ENCODE measurements at places on chromosomes 4 and X. TPM values are rescaled to one million over a fixed set of nuclear protein-coding genes. Genes with fewer than 3 reads are reported as not detected.

The MAGEB10 gene
- not detected for total RNA-seq

- H3K36me3 ChIP-seq: peaks cover 23% of the 10 kb centered on the region
- H3K4me1 ChIP-seq: peaks cover 17% of the 10 kb centered on the region
- no peaks in the 10 kb centered on the region for H3K27me3 ChIP-seq
- peak overlapping the region; percentile 87 for H3K4me3 ChIP-seq
Observed at GRCh38 chrX:49041744-49042580, 1.2 kb downstream of the TFE3 start.

The DHX15 gene
- 201 TPM for total RNA-seq

DNA sequence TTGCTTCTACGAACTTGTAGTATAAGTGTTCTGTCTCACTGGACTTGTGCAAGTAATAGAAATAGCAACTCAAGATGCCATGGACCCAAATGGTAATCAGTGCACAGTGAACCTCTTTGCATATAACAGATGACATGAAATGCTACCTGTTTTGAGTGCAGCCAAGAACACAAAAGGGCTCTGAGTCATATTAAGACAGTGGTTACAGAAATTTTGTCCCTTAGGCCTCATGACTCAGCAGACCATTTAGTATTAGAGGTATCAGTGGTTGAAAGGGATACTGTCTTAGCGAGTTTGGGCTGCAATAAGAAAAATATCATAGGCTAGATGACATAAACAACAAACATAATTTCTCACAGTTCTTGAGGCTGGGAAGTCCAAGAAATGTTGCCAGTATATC is 502.9 kb upstream of the PCDH10 start:
- H3K4me1 ChIP-seq: no peaks in the 10 kb centered on the region
- no peak overlapping the region for H3K4me3 ChIP-seq
- DNase-seq: no peak
- H3K27ac ChIP-seq: no peak overlapping the region
- no peaks in the 10 kb centered on the region for H3K36me3 ChIP-seq

GRCh38 chrX:1394731-1395501 is 3.0 kb upstream of the SLC25A6 start:
- H3K36me3 ChIP-seq: peaks cover 22% of the 10 kb centered on the region
- H3K27ac ChIP-seq: peak overlapping the region; percentile 72
- DNase-seq: no peak
- H3K4me3 ChIP-seq: no peak overlapping the region

GRCh38 chrX:115894087-115894486 is 276.5 kb upstream of the AGTR2 start:
- no peaks in the 10 kb centered on the region for H3K4me1 ChIP-seq
- H3K27ac ChIP-seq: no peak overlapping the region
- no peaks in the 10 kb centered on the region for H3K27me3 ChIP-seq
- H3K36me3 ChIP-seq: no peaks in the 10 kb centered on the region

- H3K27me3 ChIP-seq: no peaks in the 10 kb centered on the region
- no peak overlapping the region for H3K27ac ChIP-seq
- no peaks in the 10 kb centered on the region for H3K4me1 ChIP-seq
- no peak for DNase-seq
- no peak overlapping the region for H3K4me3 ChIP-seq
Observed at GRCh38 chrX:49951524-49952193, 29.3 kb downstream of the CLCN5 start.

DNA sequence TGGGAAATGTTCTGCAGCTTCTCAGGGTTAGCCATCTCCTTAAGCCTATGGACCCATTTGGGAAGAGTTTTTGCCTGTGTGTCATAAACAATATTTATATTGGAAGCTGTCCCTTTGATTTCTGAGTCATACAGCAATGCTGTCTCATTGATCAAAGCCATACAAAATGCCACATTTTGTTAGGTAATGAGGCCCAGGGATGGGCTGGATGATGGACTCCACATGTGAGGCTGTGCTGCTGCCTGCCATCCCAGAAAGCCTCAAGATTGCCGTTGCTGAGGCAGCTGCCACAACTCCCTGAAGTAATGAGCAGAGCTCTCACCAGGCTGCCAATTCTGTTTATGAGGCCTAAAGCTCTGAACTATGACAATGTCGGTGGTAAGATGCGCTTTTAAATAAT is 12.2 kb upstream of the GJB1 start:
- H3K4me3 ChIP-seq: no peak overlapping the region
- no peak overlapping the region for H3K27ac ChIP-seq
- H3K4me1 ChIP-seq: no peaks in the 10 kb centered on the region
- no peak for DNase-seq
- no peaks in the 10 kb centered on the region for H3K27me3 ChIP-seq
- H3K36me3 ChIP-seq: no peaks in the 10 kb centered on the region

DNA sequence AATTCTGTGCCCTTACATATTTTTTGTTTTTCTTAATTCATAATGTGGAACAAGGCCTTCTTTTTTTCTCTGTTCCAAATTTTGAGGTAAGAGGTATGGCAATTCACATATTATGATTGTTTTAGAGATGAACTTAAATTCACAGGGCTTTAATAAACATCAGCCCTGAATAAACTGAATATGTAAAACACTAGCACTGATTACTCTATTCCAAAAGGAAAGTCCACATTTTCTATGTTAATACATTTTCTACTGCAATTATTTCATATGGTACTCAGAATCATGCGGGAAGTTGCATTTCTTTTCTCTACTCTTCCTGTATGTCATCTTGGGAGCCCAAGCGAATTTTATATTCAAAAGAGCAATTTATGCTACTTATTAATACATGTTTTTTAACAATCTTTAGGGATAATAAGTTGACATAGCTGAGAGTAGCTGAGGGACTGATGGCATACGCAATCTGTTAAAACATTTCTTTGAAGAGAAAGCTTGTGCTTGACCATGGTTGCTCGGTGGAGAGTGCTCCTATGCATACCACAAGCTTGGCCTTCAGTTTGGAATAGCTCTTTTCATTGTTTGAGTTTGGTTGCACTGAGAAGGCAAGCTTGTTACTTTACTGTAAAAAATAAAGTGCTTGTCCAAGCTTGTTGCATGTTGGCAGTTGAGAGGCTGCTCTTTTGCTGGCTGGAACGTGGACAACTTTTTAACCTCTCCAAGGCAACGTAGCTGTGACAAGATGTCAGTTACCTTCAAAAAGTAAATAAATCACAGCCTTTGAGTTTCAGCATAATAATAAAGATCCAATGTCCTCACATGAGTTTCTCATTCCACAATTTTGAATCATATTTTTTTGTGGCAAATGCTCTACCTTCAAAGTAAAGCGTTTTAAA is 196.3 kb upstream of the SPRY1 start:
- no peak overlapping the region for H3K27ac ChIP-seq
- no peak for DNase-seq
- H3K4me1 ChIP-seq: no peaks in the 10 kb centered on the region
- H3K4me3 ChIP-seq: no peak overlapping the region

DNA sequence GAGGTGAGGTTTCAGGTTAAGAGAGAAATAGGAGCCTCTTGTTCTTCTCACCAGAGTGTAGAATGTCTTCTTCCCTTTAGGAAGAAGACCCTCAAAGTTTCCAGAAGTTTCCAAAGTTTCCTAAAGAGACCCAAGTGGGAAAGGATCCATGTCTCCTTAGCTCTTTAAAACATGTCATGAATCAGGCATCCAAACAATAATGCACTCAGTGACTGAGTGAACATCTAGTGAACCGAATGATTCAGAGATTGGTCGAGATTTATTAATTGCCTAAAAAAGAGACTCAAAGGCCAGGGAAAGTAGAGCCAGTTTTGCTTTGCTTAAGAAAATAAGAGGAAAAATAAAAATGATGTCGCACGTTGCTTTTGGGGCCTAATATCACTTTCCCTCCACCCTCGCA is 29.4 kb downstream of the FGF5 start:
- no peak overlapping the region for H3K27ac ChIP-seq
- DNase-seq: no peak
- H3K4me1 ChIP-seq: no peaks in the 10 kb centered on the region
- H3K27me3 ChIP-seq: peaks cover 40% of the 10 kb centered on the region

DNA sequence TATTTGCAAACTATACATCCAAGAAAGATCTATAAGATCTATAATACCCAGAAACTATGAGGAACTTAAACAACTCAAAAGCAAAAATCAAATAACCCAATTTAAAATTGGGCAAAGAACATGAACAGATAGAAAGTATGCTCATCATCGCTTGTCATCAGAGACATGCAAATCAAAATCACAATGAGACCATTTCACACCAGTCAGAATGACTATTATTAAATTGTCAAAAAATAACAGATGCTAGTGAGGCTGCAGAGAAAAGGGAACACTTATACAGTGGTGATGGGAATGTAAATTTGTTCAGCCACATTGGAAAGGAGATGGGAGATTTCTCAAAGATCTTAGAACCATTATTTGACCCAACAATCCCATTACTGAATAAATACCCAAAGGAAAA is 1451.7 kb upstream of the ADGRL3 start:
- H3K36me3 ChIP-seq: no peaks in the 10 kb centered on the region
- H3K4me3 ChIP-seq: no peak overlapping the region
- no peaks in the 10 kb centered on the region for H3K4me1 ChIP-seq
- no peak for DNase-seq

The RTL5 gene
- 8.4 TPM for total RNA-seq

DNA sequence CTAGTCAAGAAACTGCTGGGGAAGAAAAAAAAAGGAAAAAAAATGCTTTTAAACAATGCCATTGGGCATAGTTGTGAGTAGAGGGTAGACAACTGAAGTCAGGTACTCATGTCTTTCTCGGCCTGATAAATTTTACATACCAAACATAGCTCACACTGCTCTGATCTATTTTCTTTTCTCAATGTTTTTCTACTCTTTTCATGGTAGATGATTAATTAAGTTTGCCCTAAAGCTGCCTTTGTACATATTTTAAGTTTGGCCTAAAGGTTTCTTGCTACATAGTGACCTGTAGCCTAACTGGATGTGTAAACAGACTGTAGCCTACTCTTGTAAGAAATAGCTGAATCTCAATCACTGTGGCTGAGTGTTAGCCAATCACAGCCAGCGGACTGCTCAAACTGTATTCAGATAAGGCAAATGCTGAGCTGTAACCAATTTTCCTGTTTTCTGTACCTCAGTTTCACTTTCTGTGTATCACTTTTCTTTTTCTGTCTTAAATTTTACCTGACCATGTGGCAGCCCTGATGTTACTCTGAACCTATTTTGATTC is 121.0 kb downstream of the PCDH10 start:
- no peak for DNase-seq
- no peaks in the 10 kb centered on the region for H3K4me1 ChIP-seq
- no peak overlapping the region for H3K4me3 ChIP-seq

- H3K27me3 ChIP-seq: peaks cover 4% of the 10 kb centered on the region
- H3K36me3 ChIP-seq: no peaks in the 10 kb centered on the region
- H3K4me3 ChIP-seq: peak overlapping the region; percentile 40
- peak; percentile 92 for DNase-seq
Observed at GRCh38 chr4:110631584-110632505, 9.0 kb upstream of the PITX2 start.

GRCh38 chr4:77861495-77861894 is 1.1 kb upstream of the MRPL1 start:
- H3K4me3 ChIP-seq: peak overlapping the region; percentile 72
- H3K36me3 ChIP-seq: no peaks in the 10 kb centered on the region
- DNase-seq: peak; percentile 7
- no peak overlapping the region for H3K27ac ChIP-seq

DNA sequence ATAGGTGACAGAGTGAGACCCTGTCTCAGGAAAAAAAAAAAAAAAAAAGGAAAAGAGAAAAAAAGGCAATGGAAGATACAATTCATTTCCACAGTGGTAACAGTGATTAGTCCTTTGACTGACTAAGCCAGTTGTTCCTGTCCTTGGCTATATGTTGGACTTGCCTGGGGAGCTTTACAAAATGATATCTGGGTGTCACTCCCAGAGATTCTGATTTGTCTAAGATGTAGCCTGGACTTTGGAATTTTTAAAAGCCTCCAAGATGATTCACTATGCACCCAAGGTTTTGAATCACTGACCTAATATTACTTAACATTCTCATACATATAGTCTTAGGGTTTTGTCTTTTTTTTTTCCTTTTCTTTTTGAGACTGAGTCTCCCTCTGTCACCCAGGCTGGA is 16.9 kb downstream of the HELQ start:
- no peak for DNase-seq
- no peaks in the 10 kb centered on the region for H3K36me3 ChIP-seq
- H3K27ac ChIP-seq: no peak overlapping the region
- no peaks in the 10 kb centered on the region for H3K27me3 ChIP-seq
- no peak overlapping the region for H3K4me3 ChIP-seq

DNA sequence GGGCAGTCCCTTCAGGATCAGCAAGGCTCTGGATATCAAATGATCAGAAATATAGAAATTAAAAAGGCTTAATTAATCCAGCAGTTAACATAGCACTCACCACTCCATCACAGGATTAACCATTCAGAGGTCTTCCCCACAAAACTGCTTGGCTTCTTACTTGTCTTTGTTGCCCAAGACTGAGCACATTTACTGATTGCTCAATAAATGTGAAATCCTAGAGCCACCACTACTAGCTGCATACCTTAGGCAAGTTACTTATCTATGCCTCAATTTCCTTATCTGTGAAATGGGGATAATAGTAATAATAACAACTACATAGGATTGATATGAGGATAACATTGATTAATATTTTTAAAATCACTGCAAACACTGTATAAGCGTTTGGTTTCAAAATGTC is 124.2 kb downstream of the ARHGAP6 start:
- DNase-seq: no peak
- no peak overlapping the region for H3K4me3 ChIP-seq
- H3K27me3 ChIP-seq: no peaks in the 10 kb centered on the region
- H3K4me1 ChIP-seq: no peaks in the 10 kb centered on the region

DNA sequence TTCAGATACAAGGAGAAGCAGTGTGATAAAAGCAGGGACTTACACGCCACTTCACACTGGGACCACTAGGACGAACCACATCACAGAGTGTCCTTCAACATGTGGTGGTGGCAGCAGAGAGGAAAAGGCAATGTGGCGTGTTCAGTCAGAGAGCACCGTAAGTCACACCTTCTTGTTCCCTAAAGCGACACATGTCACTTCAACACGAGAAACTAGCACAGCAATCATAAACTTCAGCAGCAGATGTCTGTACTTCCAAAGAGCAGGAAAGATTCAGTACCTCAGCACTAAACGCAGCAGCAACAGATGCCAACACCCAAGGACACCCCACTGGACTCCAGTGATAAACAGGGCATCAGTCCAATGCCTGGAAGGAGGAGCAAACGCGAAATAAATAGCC is 96.7 kb downstream of the AREG start:
- peaks cover 7% of the 10 kb centered on the region for H3K4me1 ChIP-seq
- no peaks in the 10 kb centered on the region for H3K27me3 ChIP-seq

DNA sequence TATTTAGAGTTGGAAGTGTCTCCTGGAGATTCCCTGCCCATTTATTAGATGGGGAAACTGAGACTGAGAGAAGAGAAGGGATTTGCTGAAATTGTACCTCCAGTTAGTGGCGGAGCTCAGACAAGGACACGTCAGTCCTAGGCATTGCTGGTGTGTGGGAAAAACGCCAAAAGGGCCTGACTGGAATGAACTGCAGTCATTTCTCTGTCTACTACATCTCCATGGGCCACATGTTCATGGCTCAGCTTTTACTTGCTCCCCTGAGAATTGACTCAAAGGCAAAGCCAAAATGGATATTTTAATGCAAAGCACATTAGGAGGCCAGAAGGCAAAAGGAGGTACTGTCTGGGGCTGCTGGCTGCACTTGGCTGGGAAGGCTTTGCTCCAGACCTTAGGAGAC is 3.9 kb downstream of the TFDP3 start:
- H3K27ac ChIP-seq: no peak overlapping the region
- no peak overlapping the region for H3K4me3 ChIP-seq
- DNase-seq: peak; percentile 48
- H3K27me3 ChIP-seq: no peaks in the 10 kb centered on the region
- H3K36me3 ChIP-seq: no peaks in the 10 kb centered on the region
- peaks cover 5% of the 10 kb centered on the region for H3K4me1 ChIP-seq

Data from A673 (cell line).